Naive thymus-derived CD8-positive, alpha-beta T cell (primary cell): ENCODE measurements at places on chromosomes 12 and 14.

DNA sequence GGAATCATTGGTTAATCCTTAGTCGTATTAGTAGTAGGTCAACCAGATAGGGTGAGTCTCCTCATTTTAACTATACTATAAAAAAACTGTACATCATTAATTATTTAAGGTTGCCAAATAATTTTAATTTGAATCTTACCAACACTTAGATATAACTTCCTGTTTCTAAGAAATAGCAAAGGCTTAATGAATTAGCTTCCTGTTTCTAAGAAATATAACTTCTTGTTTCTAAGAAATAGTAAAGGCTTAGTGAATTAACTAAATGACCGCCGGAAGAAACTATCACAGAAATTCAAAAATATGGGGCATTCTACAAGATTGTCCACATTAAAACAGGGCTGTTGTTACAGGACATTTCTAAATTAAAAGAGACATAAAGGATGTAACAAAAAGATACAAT lies 392.9 kb upstream of the FOXG1 start:
- DNase-seq, result no peak

- DNase-seq, result no peak
These were observed 12.7 kb downstream of the FOXN4 start for GRCh38 chr12:109296431-109296830.

- DNase-seq, result no peak
These were observed 51.1 kb downstream of the MIS18BP1 start for GRCh38 chr14:45201905-45202304.

- DNase-seq, result no peak
These were observed 19.5 kb upstream of the NAP1L1 start for GRCh38 chr12:76103958-76104357.

GRCh38 chr14:68857516-68858070 lies 64.7 kb upstream of the ZFP36L1 start:
- no peak for DNase-seq

DNA sequence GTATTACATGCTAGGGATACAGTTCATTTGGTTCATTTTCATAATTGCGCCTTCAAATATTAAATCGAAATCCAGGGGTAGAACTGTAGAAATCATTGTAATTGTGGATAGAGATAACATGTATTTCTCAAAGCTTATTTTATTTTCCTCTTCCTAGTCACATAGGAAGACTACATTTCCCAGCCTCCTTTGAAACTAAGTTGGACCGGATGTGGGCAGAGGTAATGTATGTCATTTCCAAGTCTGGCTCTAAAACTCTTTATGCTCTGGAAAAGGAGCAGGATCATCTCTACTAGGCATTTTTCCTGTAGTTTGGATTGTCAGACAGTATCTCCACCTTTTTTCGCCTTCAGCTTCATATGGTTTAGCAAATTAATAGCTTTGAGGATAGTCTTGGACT lies 70.1 kb upstream of the CRY1 start:
- no peak for DNase-seq

DNA sequence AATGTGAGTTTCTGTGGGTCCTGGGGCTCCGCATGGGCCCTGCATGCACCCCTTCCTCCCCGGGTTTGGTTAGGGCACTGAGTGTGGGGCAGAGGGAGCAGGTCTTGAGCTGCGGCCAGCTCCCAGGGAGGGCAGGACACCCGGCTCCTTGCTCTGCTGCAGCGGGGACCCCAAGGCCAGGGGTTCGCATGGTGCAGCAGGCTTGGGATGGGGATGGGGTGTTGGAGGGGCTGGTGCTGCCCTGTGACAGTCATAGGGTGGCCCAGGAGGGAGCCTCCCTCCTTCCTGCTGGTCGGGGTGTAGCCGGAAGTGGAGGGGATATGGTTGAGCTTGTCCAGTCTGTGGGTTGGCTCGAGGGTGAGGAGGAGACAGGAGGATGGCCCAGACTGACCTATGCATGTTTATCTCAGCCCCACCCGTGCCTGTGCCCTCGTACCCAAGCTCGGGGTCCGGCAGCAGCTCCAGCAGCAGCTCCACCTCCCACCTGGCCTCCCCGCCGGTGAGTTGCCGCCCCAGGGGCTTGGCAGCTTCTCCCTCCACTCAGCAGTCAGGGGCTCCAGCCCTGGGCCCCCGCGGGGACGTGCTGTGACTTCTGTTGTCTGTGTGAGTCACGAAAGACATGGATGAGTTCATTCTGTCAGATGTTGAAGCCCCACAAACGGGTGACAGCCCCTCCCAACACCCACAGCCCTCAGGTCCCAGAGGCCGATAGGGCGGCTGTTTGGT lies 16.0 kb downstream of the ULK1 start:
- DNase-seq, result no peak

- DNase-seq, result no peak
These were observed 829.5 kb upstream of the MDGA2 start for GRCh38 chr14:48504921-48505320.

DNA sequence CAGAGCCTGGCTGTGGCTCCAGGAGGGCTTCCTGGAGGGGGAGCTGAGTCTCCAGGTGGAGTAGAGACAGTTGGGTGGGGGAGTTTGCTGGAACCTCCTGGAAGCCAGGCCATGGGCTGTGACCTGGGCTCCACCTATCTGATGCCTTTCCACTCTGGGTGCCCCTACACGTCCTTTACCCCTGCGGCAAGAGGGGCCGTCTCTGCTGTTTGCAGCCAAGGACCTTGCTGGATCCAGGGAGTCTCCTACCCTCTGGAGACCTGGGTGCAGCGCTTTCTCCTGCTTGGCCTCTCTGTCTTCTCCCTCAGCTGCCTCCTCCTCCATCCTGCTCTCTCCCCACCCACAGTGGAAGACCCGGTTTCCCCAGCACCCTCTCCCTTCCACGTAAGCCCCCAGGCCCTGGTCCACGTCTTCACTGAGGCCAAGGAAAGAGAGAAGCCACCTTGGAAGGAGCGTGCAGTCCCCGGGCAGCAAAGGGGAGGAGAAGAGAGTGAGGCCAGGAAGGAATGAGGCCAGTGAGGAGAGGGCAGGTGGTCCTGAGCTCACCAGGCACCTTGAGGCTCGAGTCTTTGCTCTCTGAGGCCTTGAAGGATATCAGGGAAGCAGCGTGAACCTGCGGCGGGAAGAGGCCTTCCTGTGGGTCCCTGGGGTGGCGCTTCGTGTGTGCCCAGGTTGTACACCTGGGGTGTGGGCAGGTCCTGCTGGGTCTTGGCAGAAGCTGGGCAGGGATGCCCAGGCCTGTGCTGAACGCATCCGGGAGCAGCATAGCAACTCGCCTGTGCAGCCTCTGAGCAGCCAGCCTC lies 294.3 kb upstream of the RTL1 start:
- DNase-seq, result no peak

GRCh38 chr12:18632848-18633247 lies 105.0 kb downstream of the PLCZ1 start:
- no peak for DNase-seq

DNA sequence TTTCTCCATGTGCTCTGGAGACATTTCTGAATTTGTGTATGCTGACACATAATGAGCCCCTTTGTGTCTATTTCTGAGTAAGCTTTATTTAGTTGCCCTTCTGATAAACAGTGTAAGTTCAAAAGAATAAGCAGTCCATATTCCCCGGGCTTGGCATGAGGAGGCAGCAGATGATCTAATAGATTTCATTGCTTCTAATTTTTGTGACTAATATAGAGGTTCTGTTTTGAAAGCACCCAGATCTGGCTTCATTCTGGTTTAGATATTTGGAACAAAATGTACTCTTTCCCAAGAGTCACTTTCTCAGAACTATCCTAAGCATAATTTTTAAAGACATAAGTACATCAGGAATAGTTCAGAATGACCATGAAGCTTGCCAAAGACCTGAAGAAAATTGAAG lies 290.9 kb downstream of the BTG1 start:
- no peak for DNase-seq

- no peak for DNase-seq
These were observed 79.4 kb upstream of the DCN start for GRCh38 chr12:91261820-91262676.

DNA sequence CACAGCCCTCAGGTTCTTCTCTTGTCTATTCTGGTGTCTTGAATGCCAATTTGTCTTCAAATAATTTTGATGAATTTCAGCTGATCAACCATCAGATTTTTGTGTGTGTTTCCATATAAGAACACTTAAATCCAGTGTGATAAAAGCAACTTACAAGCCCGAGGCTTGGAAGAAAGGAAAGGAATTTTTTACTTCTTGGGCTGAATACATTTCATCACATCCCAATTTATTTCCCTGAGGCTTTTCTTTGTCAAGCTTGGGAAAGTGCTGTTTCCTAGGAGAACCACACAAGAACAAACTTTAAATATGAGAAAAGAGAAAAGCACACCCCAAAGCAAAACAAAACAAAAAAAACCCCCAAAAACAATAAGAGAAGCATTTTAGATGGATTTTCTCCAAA lies 26.6 kb downstream of the GPRC5D start:
- DNase-seq, result no peak

DNA sequence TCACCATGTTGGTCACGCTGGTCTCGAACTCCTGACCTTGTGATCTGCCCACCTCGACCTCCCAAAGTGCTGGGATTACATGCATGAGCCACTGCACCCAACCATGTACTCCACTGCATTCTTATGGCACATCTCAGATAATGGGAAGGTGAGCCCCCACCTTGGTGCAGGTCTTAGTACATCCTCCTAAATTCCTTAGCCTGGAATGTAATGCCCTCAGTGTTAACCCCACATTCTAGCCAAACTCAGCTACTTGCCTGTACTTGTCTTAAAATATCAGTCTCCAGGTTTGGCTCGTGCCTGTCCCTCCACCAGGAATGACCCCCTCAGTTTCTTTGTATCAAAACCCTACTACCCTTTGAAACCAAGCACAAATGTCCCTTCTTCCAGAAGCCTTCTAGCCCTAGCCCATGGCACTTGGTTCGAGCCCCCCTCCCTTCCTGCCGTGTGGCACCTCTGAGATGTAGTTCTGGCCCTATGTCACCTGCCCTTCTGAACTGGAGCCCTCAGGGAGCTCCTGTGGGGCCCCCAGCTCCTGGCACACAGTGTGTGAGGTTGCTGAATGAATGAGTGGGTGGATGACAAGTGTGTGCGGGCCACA lies 8.4 kb downstream of the KCNH3 start:
- no peak for DNase-seq

- peak; percentile 80 for DNase-seq
These were observed at the start of the genes BBOF1 and ENTPD5 for GRCh38 chr14:74018586-74019407. TSS of gene BBOF1 (plus strand) at chr14:74019349. CDS start at chr14:74019479, 130 bp downstream. TSS of gene ENTPD5 (minus strand) at chr14:74019288. CDS start at chr14:73988102, 31,186 bp downstream.
